ENCODE measurements at places on chromosomes 5 and 9. TPM values are rescaled to one million over a fixed set of nuclear protein-coding genes. Genes with fewer than 3 reads are reported as not detected.
A peak's percentile ranks its signal among the peaks of the same experiment; 100 is the strongest.

- no peak overlapping the region for H3K27ac ChIP-seq
- H3K36me3 ChIP-seq = no peaks in the 10 kb centered on the region
- no peak for DNase-seq
- H3K4me1 ChIP-seq = peaks cover 17% of the 10 kb centered on the region
- no peak overlapping the region for H3K4me3 ChIP-seq
These were observed 119.6 kb downstream of the PPP2R2B start for GRCh38 chr5:146758938-146759337.

GRCh38 chr9:35293376-35293964 is 131.7 kb downstream of the UNC13B start:
- DNase-seq = peak; percentile 75
- H3K36me3 ChIP-seq = no peaks in the 10 kb centered on the region
- no peaks in the 10 kb centered on the region for H3K27me3 ChIP-seq
- peaks cover 52% of the 10 kb centered on the region for H3K4me1 ChIP-seq

GRCh38 chr9:101478906-101479305 is 43.3 kb upstream of the ALDOB start:
- H3K36me3 ChIP-seq = no peaks in the 10 kb centered on the region
- H3K27me3 ChIP-seq = no peaks in the 10 kb centered on the region
- H3K4me1 ChIP-seq = no peaks in the 10 kb centered on the region
- no peak overlapping the region for H3K27ac ChIP-seq

LCN1 gene
- total RNA-seq = not detected

DNA sequence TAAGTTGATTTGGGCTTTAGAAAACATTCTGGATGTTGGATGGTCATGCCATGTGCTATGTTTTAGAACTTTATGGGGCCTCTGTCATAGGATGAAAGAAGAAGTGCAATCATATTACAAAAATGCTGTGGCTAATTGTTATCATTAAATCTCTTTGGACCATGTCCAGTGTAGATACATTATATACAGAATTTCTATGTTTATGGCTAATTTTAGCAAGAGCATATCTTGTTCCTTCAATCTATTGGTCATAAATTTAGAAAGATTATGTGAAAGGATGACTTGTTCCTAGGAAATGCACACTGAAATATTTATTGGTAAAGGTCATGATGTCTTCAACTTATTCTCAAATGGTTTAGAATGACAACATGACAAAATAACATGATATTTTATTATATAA is 42.4 kb upstream of the ELL2 start:
- no peaks in the 10 kb centered on the region for H3K4me1 ChIP-seq
- DNase-seq = no peak
- no peaks in the 10 kb centered on the region for H3K27me3 ChIP-seq

- H3K4me1 ChIP-seq = peaks cover 18% of the 10 kb centered on the region
- H3K36me3 ChIP-seq = peaks cover 12% of the 10 kb centered on the region
- H3K4me3 ChIP-seq = peak overlapping the region; percentile 77
- DNase-seq = no peak
- no peaks in the 10 kb centered on the region for H3K27me3 ChIP-seq
These were observed 1.8 kb downstream of the SMIM15 start for GRCh38 chr5:61160497-61160896.

DNA sequence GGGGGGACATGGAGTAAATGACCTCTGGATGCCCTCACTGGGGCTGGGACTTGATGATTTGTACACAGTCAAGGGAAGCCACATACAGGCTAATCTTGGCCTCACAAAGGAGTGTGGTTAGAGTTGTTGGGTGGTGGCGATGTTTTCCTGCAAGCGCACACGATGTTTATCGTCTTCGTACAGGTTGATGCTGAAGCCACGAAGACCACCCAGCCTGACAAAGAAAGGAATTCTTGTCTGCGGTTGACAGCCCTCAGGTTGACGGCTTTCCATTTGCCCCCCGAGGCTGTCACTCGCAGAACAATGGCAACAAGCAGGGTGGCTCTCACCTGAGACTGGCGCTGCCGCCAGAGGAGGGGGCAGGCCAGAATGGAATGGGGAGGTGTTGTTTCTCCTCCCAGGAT is 14.1 kb upstream of the XPA start:
- no peak overlapping the region for H3K4me3 ChIP-seq
- no peaks in the 10 kb centered on the region for H3K4me1 ChIP-seq
- peak; percentile 44 for DNase-seq
- H3K36me3 ChIP-seq = no peaks in the 10 kb centered on the region

CD72 gene
- total RNA-seq = 0.56 TPM

GRCh38 chr5:41815663-41816229 is 54.5 kb downstream of the OXCT1 start:
- no peaks in the 10 kb centered on the region for H3K36me3 ChIP-seq
- no peak for DNase-seq
- H3K27ac ChIP-seq = no peak overlapping the region
- peaks cover 1% of the 10 kb centered on the region for H3K4me1 ChIP-seq
- H3K4me3 ChIP-seq = no peak overlapping the region

- peaks cover 64% of the 10 kb centered on the region for H3K4me1 ChIP-seq
- H3K36me3 ChIP-seq = no peaks in the 10 kb centered on the region
- DNase-seq = no peak
- no peak overlapping the region for H3K27ac ChIP-seq
- no peak overlapping the region for H3K4me3 ChIP-seq
- peaks cover 99% of the 10 kb centered on the region for H3K27me3 ChIP-seq
These were observed 922 bp downstream of the LMX1B start for GRCh38 chr9:126614455-126615244.

- DNase-seq = no peak
- no peaks in the 10 kb centered on the region for H3K36me3 ChIP-seq
- no peak overlapping the region for H3K4me3 ChIP-seq
- H3K27ac ChIP-seq = peak overlapping the region; percentile 95
- H3K4me1 ChIP-seq = peaks cover 34% of the 10 kb centered on the region
These were observed 285.8 kb upstream of the ZNF462 start for GRCh38 chr9:106577121-106577520.

GRCh38 chr5:9198394-9198793 is 347.5 kb downstream of the SEMA5A start:
- peaks cover 26% of the 10 kb centered on the region for H3K4me1 ChIP-seq
- H3K27me3 ChIP-seq = peaks cover 88% of the 10 kb centered on the region
- H3K27ac ChIP-seq = no peak overlapping the region
- no peaks in the 10 kb centered on the region for H3K36me3 ChIP-seq
- H3K4me3 ChIP-seq = no peak overlapping the region

GRCh38 chr5:14270209-14270702 is 127.1 kb downstream of the TRIO start:
- no peaks in the 10 kb centered on the region for H3K27me3 ChIP-seq
- H3K4me1 ChIP-seq = peaks cover 27% of the 10 kb centered on the region

GRCh38 chr5:124675931-124676846 is 70.2 kb downstream of the ZNF608 start:
- H3K4me1 ChIP-seq = peaks cover 83% of the 10 kb centered on the region
- H3K27me3 ChIP-seq = no peaks in the 10 kb centered on the region
- no peak for DNase-seq
- H3K27ac ChIP-seq = no peak overlapping the region
- H3K4me3 ChIP-seq = no peak overlapping the region
- H3K36me3 ChIP-seq = no peaks in the 10 kb centered on the region

PCDHB5 gene
- total RNA-seq = 11.9 TPM

KLHL3 gene
- 26.8 TPM for total RNA-seq

- H3K4me1 ChIP-seq = no peaks in the 10 kb centered on the region
- H3K27ac ChIP-seq = no peak overlapping the region
- DNase-seq = no peak
- H3K36me3 ChIP-seq = no peaks in the 10 kb centered on the region
- H3K27me3 ChIP-seq = no peaks in the 10 kb centered on the region
These were observed 549.9 kb downstream of the IRX1 start for GRCh38 chr5:4145511-4145910.

- no peak overlapping the region for H3K4me3 ChIP-seq
- DNase-seq = no peak
- H3K27me3 ChIP-seq = no peaks in the 10 kb centered on the region
- no peaks in the 10 kb centered on the region for H3K36me3 ChIP-seq
These were observed 11.7 kb downstream of the MED7 start for GRCh38 chr5:157130925-157131324.

DNA sequence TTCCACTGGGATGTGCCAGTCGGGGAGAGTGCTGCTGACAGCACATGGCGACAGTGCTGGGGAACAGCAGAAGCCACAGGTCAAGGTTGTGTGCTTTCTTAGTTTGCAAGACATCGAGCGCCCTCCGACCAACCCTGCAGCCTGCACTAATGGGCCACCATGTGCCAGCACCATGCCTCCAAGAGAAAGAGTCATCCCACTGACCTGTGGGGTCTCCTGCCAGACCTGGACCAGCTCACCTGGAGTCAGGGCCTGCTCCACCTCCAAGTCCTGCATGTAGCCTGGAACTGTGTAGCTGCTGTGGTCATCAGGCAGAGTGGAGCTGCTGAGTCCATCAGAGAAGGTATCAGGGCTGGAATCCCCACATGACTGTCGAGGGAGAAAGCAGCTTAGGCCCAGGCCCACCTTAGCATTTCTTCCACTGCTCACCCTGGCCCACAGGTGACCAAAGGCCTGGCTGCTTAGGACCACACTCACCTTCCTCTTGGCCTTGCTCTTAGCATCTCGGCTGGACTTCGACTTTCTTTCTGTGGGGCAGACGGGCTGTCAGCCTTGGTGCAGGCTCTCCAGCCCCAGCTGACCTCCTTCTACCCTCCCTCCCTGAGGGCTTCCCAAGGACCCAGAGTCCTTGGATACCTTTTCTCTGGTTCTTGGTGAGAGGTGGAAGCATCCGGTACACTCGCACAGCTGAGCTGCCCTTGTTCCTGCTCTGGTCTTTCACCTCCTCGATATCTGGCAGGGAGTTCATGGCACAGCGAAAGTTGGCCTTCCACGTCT is 4.1 kb downstream of the IRF1 start:
- no peaks in the 10 kb centered on the region for H3K36me3 ChIP-seq
- no peak overlapping the region for H3K27ac ChIP-seq
- peaks cover 23% of the 10 kb centered on the region for H3K27me3 ChIP-seq
- no peak overlapping the region for H3K4me3 ChIP-seq

DELE1 gene
- total RNA-seq = 86.5 TPM

DNA sequence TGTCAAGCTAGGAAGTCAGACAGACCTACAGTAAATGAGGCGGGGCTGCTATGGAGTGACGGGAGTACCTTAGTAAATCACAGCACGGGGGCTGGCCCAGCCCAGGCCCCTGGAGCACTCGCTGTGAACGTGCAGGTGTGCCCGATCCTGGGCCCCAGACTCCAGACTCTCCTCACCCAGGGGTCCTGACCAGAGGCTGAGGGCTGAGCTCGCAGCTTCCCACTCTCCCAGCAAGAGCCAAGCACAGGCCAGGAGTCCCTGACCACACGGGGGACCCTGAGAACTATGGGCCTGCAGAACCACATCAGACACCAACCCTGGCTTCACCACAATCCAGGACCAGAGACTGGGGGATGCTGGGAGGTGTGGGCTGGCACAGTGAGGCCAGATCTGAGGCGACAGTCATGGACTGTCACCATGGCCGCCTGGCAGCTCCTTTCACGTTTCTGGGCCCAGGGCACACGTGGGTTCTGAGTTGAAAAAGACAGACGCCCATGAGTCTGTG is 73.4 kb downstream of the ADAMTS2 start:
- no peak overlapping the region for H3K4me3 ChIP-seq
- no peak for DNase-seq
- peaks cover 5% of the 10 kb centered on the region for H3K4me1 ChIP-seq
- H3K27me3 ChIP-seq = no peaks in the 10 kb centered on the region
- no peak overlapping the region for H3K27ac ChIP-seq
- H3K36me3 ChIP-seq = no peaks in the 10 kb centered on the region

DNA sequence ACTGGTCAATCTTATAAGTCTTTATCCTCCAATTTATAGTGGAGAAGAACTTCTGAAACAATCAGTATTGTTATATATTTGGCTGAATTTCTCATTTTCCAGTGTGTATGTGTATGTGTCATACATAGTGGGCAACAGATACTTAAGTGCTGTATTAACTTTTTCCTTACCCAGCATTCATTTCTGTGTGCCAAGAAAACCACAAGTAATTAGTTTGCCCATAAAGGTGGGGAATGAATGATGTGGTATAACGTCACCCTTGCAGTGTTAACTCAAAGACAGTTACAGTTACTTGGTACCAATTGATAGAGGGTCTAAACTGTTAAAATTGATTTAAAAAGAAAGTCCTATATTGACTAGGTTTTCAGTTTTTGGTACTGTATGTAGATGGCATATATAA is 2.0 kb downstream of the OGN start:
- no peak overlapping the region for H3K4me3 ChIP-seq
- no peaks in the 10 kb centered on the region for H3K36me3 ChIP-seq
- no peak for DNase-seq
- no peaks in the 10 kb centered on the region for H3K27me3 ChIP-seq
- no peaks in the 10 kb centered on the region for H3K4me1 ChIP-seq
- no peak overlapping the region for H3K27ac ChIP-seq

DNA sequence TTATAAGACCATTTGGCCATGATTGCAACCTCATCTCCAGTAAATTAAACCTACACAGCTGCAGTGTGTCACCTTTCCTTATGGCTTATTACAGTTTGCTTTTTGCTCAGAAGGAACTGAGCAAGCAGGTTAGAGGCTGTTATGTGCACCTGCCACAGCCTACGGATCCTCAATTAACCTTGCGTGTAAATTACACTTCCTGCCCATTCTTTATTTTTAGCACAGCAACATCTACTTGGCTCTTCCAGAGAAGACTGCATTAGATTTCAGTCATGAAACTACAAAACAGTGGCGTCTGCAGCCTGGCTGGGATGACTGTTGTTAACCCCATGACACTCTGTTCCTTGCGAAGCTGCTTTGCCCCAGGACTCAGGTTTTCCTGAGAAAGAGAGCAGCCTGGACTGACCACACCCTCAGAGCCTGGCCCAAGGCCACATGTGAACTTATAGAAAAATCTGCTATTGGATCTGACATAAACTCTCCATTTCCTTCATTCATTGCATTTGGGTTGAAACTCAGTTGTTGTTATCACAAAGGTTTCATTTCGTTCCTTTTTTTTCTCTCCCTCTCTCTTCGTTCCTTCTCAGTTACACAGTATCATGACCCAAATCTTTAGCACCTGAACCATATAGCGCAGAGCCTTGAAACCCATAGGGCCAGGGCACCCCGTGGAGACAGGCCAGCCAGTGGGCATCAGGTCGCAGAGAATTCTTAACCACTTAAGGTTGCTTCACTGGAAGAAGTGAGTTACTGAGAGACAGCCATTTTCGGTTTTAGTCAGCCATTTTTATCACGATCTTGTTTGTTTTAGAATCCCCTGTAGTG is 138.6 kb downstream of the PALM2AKAP2 start:
- no peaks in the 10 kb centered on the region for H3K27me3 ChIP-seq
- DNase-seq = no peak
- H3K27ac ChIP-seq = no peak overlapping the region
- H3K36me3 ChIP-seq = no peaks in the 10 kb centered on the region

DNA sequence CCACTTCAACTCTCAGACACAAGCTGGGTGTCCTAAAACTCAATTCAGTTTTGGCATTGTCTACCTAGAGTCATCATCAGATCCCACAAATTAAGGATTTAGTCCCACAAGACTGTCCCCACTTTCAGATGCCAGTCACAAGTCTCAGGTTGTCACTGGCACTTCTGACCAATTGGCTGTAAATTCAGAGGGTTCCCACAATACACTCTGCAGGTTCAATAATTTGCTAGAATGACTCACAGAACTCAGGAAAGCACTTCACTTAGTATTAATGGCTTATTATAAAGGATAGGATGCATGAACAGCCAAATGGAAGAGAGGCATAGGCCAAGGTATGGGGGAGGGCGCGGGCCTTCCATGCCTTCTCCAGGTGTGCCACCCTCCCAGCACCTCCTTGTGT is 209.1 kb downstream of the SREK1 start:
- H3K36me3 ChIP-seq = no peaks in the 10 kb centered on the region
- no peaks in the 10 kb centered on the region for H3K4me1 ChIP-seq
- no peak overlapping the region for H3K4me3 ChIP-seq

- no peak overlapping the region for H3K27ac ChIP-seq
- no peaks in the 10 kb centered on the region for H3K27me3 ChIP-seq
- DNase-seq = no peak
- H3K36me3 ChIP-seq = no peaks in the 10 kb centered on the region
- no peak overlapping the region for H3K4me3 ChIP-seq
- H3K4me1 ChIP-seq = no peaks in the 10 kb centered on the region
These were observed 35.9 kb downstream of the SUB1 start for GRCh38 chr5:32621256-32621655.

CMYA5 gene
- 3.5 TPM for total RNA-seq

Data from neural progenitor cell (in vitro differentiated cells).